ENCODE measurements at places on chromosomes 2 and 18. TPM values are rescaled to one million over a fixed set of nuclear protein-coding genes. Genes with fewer than 3 reads are reported as not detected.

Gene GLB1L
- 1.6 TPM for polyA plus RNA-seq

Gene ALK
- polyA plus RNA-seq: 0.05 TPM

Gene CCDC85A
- 0.10 TPM for polyA plus RNA-seq

Gene ZNG1B
- polyA plus RNA-seq: 24.1 TPM

Gene CD226
- polyA plus RNA-seq: 0.10 TPM

Gene SRD5A2
- not detected for polyA plus RNA-seq

Gene SCYGR4
- not detected for polyA plus RNA-seq

Gene FARP2
- 13.2 TPM for polyA plus RNA-seq

Gene COL4A3
- 0.44 TPM for polyA plus RNA-seq

Gene TCF4
- polyA plus RNA-seq: 4.8 TPM

Gene CCL20
- polyA plus RNA-seq: 56.3 TPM

Measured in esophagus (tissue), 2 donors.